Activated CD4-positive, alpha-beta T cell treated with anti-CD3 and anti-CD28 coated beads, Interleukin-10, Interleukin-2, amounts not matched to agents 100 ng/mL and 50 ng/mL, durations not matched to agents 16 hours and 8 hours (primary cell): ENCODE measurements at places on chromosomes 2 and 18.

GRCh38 chr2:98378196-98378595 lies 31.9 kb downstream of the CNGA3 start:
- DNase-seq, result no peak

DNA sequence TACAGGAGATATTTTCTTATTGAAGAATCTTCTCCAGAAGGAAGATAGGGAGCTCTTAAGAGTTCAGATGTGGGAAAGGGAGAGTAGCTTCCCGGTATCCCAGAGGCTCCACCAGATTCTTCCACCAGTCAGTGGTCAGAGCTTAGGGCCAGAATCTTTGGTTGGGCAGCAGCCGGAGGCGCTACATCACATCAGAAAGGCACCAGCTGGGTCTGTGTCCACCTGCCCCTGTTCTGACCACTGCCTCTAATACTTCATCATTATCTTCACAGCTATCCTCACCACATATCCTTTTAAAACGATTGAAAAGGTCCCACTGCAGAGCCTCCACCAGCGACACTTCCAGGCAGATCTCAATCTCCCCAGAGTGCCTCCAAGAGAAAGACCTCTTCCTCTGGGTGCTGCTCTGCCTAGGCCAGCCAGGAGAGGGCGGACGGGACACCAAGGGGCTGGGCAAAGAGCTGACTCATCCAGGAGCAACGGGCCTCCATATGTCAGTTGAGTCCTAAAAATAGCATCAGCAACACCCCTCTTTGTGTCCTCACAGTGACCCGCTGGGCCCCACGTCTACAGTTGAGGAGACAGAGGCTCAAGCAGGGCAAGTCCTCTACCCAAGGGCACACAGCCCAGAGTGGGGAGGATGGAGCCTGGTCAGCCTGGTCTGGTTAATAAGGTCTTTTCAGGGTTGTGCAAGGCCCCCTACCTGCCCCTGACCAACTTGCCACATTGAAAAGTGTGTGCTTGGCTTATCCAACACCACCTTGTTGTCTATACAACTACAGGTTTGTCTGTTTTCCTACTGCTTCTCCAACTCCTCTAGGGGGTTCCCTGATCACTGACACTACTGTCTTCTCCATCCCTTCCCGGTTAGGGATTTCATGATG lies 81.2 kb downstream of the ADD2 start:
- DNase-seq, result peak; percentile 53

DNA sequence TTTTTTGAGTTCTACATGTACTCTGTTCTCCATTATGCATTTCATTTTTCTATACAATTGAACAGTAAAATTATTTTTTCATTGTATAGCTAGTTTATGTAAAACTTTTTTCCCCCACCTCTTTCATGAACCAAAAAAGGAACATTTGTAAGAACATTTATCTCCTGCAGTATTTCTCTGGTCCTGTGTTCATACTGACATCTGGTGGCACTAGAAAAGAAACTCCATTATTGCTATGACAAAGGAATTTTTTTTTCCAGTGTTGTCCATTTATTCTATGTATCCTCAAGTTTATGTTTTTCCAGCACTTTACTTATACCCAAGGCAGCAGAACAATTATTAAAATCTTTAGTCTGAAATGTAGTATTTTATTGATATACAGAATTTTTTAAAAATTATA lies 27.4 kb upstream of the CHAC2 start:
- no peak for DNase-seq

- no peak for DNase-seq
Measured at GRCh38 chr2:65411056-65411795, 21.2 kb downstream of the SPRED2 start.

- DNase-seq, result no peak
Measured at GRCh38 chr18:22272242-22272641, 102.9 kb downstream of the GATA6 start.

GRCh38 chr18:68740966-68741365 lies 26.1 kb upstream of the TMX3 start:
- DNase-seq, result no peak

- DNase-seq, result no peak
Measured at GRCh38 chr2:110886826-110887573, 154.6 kb downstream of the ACOXL start.

DNA sequence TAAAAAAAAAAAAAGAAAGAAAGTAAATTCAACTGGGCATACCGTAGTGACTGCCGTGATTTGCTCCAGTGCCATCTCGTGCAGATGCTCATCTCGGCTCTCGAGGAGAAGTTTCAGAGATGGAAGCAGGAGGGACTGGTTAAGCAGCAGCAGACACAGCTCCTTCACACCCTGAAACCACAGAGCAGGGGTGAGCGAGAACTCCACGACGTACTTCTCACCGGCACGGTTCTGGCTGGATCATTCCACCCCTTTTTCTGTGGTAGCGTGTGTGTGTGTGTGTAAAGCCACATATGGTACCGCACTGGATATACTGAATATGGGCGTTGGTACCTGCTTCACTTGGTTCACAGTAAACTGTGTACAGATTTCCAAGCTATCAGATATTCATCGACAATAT lies 382.2 kb downstream of the NBAS start:
- DNase-seq, result peak; percentile 63

DNA sequence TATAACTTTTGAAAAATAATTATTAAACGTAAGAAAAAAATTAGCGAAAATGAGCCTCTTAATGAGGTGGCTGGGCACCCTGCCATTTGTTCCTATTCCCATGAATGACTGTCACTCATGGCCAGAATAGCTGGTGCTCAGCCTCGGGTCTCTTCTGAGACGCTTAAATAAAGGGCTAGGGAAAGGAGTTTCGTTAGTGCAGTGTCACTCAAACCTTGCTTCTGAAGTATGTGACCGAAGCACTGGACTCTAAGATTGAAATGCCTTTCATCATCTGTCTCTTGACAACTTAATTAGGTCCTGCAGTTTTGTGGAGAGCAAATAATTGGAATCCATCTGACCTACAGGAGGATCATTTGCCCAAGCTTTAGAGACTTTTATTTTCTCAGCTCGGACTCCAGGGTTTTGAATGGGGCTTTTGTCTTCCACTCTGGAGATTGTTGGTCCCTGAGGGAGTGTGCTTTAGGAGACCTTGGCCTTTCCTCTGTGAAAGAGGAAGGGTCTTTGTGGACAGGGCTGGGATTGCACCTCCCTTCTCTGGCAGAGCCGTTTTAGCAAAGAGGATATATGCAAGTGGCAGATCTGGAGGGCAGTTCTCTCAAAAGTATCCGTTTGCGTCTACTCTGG lies 42.3 kb upstream of the FHOD3 start:
- DNase-seq, result no peak

GRCh38 chr18:10759241-10759640 lies 233.4 kb downstream of the NAPG start:
- DNase-seq, result no peak

- DNase-seq, result no peak
Measured at GRCh38 chr2:68093634-68094033, 30.8 kb upstream of the C1D start.

GRCh38 chr2:86330001-86330400 lies 7.4 kb downstream of the REEP1 start:
- DNase-seq, result no peak

DNA sequence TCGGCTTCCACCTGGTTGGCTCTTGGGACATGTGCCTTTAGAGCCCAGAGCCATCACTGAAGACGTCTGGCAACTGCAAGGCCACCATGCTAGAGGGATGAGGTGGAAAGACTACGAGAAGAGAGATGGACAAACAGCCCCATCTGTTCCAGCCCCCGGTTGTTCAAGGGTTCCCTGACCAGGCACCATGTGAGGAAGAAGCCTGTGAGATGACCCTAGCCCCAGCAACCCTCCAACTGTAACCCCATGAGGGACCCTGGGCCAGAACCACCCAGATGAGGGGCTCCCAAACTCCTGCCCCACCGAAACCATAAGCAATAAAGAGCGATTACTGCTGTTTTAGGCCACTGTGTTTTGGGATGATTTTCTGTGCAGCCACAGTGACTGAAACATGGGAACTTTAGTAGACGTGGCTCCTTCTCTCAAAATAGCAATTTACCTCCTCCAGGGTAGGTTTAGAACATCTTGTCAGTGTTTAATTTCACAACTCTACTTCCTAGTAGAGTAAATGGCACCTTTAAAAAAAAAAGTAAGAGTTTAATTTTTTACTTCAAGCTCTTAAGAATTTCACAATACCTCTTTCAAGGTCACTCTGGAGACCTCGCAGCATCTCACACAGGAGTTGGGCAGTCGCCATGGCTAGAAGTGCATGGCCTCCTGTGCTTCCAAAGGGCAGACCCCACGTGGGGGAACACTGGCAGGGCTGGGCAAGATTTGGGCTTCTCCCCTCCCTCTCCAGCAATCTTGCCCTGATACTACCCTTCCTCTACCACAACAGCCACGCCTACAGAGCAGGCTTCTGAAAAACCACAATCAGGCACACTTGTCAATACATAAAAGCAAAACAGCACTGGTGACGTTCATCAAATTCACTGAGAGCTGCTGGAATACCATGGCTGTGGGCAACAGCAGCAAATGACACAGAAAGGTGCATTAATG lies 48.8 kb downstream of the TMEM163 start:
- DNase-seq, result peak; percentile 46

DNA sequence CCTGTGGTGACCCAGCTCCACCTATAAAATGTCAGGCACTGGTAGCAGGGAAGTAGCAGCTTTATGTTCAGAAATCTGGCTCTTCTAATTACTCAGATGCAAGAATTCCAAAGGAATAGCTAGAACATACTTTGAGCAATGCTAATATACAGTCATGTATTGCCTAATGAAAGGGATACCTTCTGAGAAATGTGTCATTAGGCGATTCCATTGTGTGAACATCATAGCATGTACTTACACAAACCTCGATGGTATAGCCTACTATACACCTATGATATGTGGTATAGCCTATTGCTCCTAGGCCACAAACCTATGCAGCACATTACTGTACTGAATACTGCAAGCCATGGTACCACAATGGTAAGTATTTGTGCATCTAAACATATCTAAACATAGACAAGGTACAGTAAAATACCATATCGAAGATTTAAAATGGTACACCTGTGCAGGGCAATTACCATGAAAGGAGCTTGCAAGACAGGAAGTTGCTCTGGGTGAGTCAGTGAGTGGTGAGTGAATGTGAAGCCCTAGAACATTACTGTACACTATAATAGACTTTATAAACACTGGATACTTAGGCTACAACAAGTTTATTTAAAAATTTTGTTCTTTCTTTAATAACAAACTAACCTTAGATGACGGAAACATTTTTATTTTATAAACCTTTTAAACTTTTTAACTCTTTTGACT lies 50.3 kb upstream of the ETAA1 start:
- no peak for DNase-seq

- DNase-seq, result no peak
Measured at GRCh38 chr2:26993768-26994167, 23.3 kb downstream of the MAPRE3 start.

DNA sequence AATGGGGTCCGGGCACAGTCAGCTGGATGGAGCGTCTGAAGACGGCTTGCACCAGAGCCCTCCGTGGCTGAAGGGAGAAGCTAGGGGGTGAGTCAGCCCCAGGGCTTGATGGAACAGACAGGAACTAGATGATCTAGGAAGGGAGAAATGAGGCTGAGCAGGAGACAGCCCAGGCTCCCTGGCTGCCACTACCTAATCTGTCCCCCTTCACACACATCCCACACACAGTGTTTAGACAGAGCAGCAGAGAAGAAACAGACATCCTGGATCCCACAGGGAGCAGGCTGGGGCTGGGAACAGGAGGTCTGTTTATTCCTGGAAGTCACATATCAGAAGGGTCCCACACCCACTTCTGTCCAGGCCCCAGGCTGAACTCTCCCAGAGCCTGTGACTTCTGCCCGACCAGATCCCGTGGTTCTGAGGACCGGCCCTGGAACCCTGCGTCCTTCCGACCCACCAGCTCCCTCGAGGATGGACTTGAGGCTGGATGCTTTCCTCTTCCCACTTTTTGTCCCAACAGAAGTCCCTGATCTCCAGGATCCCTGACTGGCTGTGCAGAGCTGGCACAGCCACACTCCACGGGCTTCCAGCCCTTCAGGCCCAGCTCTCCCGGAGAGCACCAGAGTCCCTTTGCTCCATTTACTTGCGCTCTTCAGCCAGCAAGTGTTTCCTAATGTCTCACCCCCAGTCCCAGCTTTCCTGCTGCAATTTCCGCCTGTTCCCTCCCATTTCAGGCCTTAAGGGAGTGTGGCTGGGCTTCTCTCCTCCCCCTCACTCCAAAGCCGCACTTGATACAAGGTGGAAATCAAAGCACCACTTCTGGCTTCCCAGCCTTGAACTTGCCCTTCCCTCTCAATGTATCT lies 1.5 kb upstream of the GPBAR1 start:
- no peak for DNase-seq

- DNase-seq, result peak; percentile 65
Measured at GRCh38 chr2:12721566-12722446, 5.1 kb downstream of the TRIB2 start.

GRCh38 chr2:156006721-156007618 lies 325.6 kb downstream of the NR4A2 start:
- DNase-seq, result no peak

GRCh38 chr2:128813352-128814034 lies 494.8 kb upstream of the HS6ST1 start:
- DNase-seq, result no peak

DNA sequence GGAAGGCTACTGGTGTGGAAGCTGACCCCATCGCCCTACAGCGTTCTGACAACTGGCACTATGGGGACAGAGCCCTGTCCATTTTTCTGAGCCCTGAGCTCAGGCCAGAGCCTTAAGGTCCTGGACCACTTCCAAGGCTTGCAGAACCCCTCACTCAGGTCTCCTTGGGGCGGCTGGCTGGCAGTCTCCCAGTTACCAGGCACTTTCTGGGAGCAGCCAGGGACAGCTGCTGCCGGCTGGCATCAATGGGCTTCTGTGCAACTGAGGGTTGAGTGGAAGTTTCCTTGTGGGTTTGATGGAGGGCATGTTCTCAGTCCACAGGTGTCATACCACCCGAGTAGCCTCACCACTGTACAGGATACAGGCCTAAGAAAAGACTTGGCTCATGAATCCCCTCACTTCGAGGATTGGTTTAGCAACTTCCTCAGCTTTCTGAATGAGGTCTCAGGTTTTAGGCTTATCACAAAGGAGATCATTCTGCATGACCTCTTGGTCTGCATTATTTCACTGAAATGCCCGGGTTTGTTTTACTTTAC lies 27.4 kb upstream of the WIPF1 start:
- no peak for DNase-seq

DNA sequence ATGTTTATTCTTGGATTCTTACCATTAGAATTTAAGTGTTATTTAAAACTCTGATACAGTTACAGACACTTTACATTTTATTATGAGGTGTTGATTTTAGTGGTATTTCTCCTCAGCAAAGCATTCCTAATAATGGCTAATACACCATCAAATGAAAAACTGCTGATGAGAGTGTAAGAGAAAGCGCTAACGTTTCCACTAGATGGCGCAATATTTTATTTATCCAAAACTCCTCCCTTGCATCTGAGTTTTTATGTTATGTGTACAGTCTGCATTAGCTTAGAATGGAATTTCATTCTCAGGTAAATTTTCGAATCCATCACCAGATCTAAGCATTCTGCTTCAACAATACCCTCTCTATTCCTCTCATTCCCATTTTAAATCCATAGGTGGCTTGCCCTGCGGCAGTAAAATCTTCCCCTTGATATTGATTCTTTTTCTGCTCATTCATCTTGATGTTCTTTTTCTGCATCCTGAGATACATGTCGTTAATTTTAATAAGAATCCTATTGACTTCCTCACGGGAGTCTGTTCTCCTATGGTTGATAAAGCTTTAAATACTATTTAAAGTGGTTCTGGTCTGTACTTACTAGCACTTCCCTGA lies 53.9 kb downstream of the PRKRA start:
- peak; percentile 67 for DNase-seq

GRCh38 chr2:196367633-196368032 lies 196.3 kb upstream of the STK17B start:
- no peak for DNase-seq
